ENCODE measurements at places on chromosomes 2 and 18.

GRCh38 chr2:45259138-45259537, 249.9 kb upstream of the SIX2 start:
- no peak for DNase-seq

GRCh38 chr18:68723539-68723938, 8.6 kb upstream of the TMX3 start:
- no peak for DNase-seq

DNA sequence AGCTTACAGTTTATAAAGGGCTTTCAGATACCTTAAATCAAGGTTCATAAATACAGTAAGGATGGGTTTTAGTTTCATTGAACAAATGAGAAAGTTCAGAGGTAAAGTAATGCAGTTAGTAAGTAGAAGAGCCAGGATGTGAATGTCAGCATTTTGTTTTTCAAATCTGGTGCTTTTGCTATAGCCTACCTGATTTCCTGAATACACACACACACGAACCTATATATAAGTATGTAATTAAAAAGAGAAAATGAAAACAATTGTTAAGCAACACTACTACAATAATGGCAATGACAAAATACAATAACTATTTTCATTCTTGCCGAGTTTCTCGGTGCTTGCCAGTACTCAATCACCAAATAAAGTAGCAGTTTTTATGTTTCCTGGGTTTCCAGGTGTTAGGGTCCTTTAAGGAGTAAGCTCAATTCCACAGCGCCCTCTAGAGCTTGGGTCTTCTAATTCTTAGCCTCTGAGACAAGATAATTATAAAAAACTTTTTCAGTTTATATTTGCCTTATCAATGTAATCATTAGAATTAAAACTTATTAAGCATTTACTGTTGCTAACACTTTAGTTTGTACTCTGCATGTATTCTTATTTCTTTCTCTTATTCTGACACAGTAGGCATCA, 512.9 kb upstream of the ACVR2A start:
- DNase-seq, result no peak

- DNase-seq, result no peak
Measured at GRCh38 chr2:8656160-8656641, 25.7 kb upstream of the ID2 start.

- DNase-seq, result no peak
Measured at GRCh38 chr2:210592726-210593125, 36.3 kb downstream of the CPS1 start.

DNA sequence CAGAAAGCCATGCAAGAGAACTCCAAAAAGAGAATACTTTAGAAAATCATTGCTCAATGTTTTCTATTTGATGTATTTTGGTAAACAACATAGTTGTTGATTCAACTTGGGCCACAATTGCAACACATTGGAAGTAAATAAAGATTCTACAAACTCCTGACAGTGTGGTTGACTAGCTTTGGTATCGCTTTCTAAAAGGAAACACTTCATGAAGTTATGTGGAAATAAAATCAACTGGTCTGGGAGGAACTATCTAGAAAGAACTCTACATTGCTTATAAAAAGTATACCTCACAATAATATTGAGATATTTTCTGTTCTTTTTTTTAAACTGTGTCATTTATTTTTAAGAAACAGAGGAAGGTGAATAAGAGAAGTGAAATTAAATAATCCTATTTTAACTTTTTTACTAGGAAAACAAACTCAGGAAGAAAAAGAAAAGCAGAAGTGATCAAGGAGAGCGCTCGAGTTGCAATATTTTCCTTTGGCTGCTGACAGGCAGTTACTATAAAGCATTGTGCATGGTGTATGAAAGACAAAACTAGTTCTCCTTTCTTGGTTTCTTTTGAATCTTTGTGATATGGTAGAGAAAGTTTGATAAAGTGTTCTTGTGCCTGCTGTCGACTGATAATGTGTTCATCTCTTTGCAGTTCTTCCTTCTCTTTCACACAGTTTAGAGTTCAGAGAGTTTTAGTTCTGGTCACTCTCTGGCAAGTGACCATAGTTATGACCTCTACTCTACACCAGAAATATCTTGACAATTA, 3.0 kb downstream of the DHRS9 start:
- no peak for DNase-seq

GRCh38 chr2:55224761-55225261, 7.3 kb downstream of the CLHC1 start:
- DNase-seq, result no peak

DNA sequence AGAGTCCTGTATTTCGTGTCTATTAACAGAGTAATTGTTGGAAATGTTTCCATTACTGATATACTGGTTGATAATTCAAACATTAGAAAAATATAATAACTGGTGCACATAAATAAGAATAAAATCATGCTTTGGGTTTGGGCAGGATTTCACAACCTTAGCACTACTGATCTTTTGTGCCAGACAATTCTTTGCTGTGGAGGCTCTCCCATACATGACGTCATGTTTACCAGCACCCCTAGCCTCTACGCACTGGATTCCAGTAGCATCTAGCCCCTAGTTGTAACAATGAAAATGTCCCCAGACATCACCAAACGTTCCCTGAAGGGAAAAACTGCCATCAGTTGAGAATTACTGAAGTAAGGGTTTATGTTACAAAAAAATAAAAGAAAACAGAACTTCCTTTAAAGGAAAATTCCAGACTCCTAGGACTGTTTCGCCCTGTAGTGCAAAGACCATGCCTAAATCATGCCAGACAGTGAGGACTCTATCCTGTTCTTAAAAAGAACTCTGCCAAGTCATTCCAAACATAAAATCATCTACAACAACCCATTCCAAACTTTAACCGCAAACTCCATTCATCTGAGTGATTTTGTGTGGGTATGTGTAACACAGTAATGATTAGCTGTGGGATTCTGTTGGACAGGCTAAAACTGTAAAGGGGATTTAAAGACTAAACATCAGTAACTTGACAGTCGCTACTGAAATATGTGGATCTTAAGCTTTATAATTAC, 313.4 kb upstream of the CCDC68 start:
- no peak for DNase-seq

DNA sequence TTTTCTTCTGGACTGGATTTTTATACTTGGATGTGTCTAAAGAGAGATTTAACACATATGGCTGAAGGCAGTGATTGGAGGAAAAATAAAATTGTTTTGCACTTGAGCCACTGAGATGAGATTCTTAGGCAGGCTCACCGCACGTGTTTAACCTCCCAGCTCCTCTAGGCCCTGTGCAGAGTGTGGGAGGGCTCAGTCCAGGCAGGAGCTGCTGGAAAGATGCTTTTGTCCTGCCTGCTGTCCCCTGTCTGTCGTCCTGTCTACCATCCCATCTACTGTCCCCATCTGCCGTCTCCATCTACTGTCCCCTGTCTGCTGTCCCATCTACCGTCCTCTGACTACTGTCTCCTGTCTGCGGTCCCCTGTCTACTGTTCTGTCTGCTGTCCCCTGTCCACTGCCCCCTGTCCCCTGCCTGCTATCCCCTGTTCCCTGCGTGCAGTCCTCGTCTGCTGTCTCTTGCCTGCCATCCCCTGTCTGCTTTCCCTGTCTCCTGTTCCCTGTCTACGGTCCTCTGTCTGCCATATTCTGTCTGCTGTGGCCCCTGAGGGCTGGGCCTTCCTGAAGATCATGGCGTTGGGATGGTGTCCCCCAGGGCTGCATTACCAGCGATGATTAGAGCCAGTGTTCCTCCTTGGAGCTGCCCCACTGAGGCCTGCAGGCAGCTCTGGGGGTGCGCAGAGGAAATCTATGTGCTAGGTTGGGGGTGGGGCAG, 43.7 kb upstream of the HS6ST1 start:
- no peak for DNase-seq

- no peak for DNase-seq
Measured at GRCh38 chr18:31244771-31245394, 73.1 kb upstream of the DSG1 start.

DNA sequence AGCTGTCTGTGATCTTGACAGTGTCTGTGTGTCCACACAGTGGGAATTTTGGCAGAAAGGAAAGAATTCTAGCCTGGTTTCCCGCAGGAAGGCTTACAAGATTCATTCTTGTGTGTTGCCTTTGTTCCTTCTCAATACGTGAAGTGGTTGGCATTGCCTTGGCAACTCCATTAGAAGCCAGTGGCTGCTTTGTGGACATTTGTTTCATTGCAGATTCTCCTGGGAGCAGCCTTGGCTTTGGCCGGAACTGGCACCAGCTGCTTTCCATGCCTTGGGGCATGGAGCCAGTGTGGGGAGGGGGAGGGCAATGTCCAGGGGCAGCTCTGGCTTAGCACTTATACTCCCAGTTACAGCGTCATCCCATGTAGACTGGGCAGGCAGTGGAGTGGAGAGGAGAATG, 39.4 kb downstream of the KIF5C start:
- DNase-seq, result no peak

DNA sequence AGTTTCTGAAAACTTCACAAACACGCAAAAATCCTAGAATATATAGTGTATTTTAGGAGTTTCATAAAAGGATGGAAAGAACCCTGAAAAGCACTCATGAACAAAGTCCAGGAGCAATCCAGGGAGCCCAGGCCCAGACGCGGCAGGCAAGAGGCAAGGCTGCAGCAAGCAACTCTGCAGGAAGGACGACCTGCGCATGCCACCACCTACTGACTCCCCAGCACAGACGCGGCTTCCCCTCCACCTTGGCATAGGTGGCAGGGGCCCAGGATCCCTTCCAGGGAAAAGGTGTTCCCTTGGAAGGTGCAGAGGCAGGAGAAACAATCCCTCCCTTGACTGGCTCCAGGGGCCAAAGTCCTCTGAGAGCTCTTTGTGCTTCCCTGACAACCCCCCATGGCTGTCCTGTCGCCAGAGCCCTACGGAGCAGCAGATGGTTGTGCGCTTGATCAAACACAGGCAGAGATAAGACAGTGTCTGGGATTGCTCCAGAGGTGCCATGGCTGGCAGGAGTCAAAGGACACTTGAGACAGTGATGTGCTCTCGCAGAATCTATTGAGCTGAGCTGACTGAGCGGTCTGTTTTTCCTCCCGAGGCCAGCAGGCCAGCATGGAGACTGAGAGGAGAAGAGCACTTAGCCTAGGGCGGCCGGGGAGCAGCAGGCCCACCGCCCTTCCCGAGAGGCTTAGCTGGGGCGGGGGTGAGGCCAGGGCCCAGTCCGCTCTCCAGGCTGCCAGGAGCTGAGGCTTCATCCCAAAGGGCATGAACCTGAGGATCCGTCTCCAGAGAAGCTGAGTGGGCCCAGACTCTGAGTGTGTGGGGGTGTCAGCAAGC, 10.8 kb upstream of the AMER3 start:
- DNase-seq, result no peak

GRCh38 chr2:182937870-182938269, 71.4 kb upstream of the FRZB start:
- no peak for DNase-seq

GRCh38 chr2:119694845-119695521, 16.0 kb downstream of the TMEM177 start:
- no peak for DNase-seq

DNA sequence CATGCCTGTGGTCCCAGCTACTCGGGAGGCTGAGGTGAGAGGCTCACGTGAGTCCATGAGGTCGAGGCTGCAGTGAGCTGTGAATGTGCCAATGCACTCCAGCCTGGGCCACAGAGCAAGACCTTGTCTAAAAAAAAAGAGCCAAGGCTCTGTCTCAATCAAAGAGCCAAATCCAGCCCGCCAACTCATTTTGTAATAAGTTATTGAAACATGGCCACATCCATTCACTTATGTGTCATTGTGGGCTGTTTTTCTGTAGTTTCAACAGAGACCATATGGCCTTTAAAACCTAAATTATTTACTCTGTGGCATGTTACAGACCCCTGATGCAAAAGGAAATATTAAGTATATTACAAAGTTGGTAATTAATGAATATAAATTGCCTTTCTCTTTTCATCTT, 60.8 kb downstream of the GPR39 start:
- no peak for DNase-seq

- no peak for DNase-seq
Measured at GRCh38 chr2:56117764-56118163, 66.0 kb upstream of the CCDC85A start.

- no peak for DNase-seq
Measured at GRCh38 chr2:196586511-196586991, 53.0 kb upstream of the CCDC150 start.

- no peak for DNase-seq
Measured at GRCh38 chr2:129483366-129483765, 496.1 kb upstream of the RAB6C start.

- DNase-seq, result no peak
Measured at GRCh38 chr2:86686460-86686859, 33.6 kb upstream of the RMND5A start.

DNA sequence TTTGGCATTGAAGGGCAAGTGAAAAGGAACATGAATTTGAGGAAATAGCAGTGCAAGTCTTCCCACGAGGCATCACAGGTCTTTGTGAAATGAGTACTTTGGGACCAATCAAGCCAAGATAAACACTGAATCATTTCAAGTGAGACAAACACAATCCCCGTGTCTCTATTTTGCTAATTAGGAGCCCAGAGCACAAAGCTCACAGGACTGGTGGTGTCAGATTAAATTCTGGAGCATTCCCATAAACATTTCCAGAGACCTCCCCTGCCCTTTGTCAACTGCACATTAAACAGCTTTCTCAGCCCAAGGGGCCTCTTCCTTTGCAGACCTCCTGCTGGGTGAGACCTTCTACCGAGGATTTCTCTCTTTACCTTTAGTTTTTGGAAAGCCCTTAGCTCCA, 50.7 kb downstream of the DAPL1 start:
- DNase-seq, result no peak

GRCh38 chr18:75169411-75169810, 39.5 kb downstream of the PTGR3 start:
- DNase-seq, result no peak

GRCh38 chr2:36941867-36942266, 24.5 kb downstream of the STRN start:
- no peak for DNase-seq

DNA sequence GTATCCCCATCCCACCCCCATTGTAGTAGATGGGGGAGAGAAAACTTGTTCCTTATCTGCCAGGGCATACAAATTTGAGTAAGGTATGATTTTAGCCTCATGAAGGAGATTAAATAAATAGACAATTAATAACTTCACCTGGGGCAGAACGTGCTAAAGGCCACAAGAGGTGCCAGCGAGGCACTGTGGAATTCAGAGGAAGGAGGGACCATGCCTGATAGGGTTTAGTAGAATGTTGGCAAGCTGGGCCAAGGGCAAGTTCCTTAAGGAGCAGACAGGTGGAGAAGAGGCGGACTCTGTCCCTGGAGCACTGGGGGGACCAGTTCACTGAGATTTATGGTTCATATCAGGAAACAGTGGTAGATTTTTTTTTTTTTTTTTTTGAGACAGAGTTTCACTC, 22.5 kb downstream of the STAMBP start:
- DNase-seq, result no peak

Data from stimulated activated CD8-positive, alpha-beta memory T cell treated with anti-CD3 and anti-CD28 coated beads, Interleukin-7, amount 100 ng/mL, for 24 hours (primary cell).